ENCODE measurements at places on chromosomes 2 and 18. TPM values are rescaled to one million over a fixed set of nuclear protein-coding genes. Genes with fewer than 3 reads are reported as not detected.

- DNase-seq, result no peak
Observed at GRCh38 chr18:47422524-47422923, 171.1 kb upstream of the SKOR2 start.

GRCh38 chr2:71303849-71304248 lies 27.7 kb upstream of the ZNF638 start:
- DNase-seq, result no peak

DNA sequence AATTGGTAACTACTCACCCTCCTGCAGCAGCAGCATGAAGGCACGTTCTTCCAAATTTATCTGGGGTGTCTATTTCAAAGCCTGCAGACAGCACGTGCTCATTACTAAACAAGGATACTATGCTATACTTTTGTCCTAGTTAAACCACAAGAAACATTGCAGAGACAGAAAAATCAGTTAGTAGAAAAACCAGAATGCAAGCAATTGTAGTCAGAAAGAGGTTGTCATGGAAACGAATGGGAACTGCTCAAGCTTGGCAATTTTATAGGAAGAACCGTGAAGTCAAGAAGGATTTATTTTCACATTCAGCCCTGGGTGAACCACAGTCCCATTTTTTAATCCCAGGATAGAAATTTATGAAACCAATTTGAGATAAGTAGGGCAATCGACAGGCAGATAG lies 162.2 kb upstream of the PGAP1 start:
- DNase-seq, result no peak

Gene XIRP2
- total RNA-seq, result not detected

Gene ATF2
- 56.2 TPM for total RNA-seq
